ENCODE measurements at places on chromosomes 2 and 18. TPM values are rescaled to one million over a fixed set of nuclear protein-coding genes. Genes with fewer than 3 reads are reported as not detected.

Gene TUBA4B
- not detected for total RNA-seq

Gene CFAP65
- not detected for total RNA-seq

Gene TNS1
- 45.7 TPM for total RNA-seq

Gene ACMSD
- not detected for total RNA-seq

Gene SALL3
- total RNA-seq: not detected

Gene GAL3ST2
- total RNA-seq: 0.36 TPM

Gene GALNT5
- total RNA-seq: 75.7 TPM

Gene TXNDC2
- total RNA-seq: 0.36 TPM

Measured in osteoblast (primary cell).